ENCODE measurements at places on chromosomes 3 and 15.

- DNase-seq = no peak
These were observed 260.2 kb downstream of the KLF13 start for GRCh38 chr15:31586841-31587240.

GRCh38 chr3:156448300-156448699 is 106.6 kb downstream of the SSR3 start:
- peak; percentile 17 for DNase-seq

DNA sequence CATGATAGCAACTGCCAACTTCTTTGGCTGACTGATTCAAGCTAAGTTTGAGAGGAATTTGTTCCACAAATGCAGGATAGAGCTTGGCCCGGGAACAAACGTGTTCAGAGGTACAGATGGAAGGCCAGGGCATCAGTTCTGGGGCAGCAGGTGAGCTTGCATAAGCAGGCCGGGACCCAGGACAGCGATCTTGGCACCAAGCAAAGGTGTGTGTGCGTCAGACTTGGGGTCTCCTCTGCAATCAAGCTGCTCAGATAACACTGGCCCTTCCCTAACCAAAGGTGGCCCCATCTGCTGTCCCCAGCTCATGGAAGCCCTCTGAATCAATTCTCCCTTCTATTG is 155.6 kb downstream of the MEGF11 start:
- no peak for DNase-seq

DNA sequence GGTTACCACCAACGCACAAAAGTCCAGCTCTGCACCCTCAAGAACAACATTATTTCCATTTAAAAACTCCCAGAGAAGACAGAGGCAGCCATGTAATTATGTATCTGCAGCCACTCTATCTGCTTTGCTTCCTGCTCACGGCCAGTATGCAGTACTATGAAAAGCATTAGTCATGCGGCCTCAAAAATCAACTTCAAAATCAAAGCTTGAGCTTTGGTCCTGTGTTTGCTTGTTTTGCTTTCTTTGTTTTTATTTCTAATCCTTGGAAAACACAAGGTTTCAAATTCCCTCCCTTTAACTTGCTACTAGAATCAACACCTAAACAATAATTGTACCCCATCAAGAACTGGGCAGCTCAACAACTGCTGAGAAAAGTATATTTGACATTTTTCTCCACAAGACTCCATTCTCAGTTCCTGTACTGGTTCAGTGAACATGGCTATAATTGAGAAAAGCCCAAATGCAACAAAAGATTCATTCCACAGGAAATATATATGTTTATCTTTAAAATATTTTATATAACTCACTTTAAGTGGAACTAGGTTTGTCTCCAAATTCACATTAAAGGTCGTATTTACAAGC is 37.6 kb downstream of the GBE1 start:
- DNase-seq = no peak

DNA sequence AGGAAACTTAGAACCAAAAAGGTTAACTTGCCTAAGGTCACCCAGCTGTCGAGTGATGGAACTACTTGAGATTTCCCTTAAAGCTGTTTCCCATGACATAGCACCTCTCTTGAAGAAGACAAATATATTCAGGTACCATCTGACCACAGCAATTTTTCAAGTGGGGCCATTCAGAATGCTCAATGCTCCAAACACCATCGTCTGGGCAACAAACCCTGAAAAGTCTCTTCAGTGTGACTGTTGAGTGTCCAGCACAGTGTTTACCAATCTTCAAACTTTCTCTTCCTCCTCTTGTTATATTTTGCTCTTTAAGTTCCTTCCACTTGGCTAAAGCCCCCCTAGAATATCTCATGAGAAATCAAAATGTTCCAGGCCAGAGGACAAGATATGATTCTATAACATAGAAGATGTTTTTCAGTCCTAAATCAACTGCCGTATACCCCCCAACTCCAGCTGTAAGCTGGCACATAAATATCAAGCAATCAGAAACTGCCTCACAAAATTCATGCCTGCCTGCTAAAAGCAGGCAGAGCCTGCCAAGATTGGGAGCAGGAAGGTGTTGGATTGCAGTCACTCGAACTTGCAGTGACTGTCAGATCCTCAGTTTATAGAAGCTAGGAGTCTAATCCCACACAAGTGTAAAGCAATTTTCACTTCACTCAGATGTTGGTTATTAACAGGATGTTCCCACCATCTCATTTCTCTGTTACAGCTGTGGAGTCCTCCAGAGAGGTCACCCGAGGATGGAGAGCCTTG is 230.5 kb upstream of the MRPL3 start:
- no peak for DNase-seq

GRCh38 chr15:68464448-68465090 is 32.6 kb upstream of the ITGA11 start:
- no peak for DNase-seq

GRCh38 chr3:115415246-115415996 is 207.9 kb upstream of the GAP43 start:
- DNase-seq = no peak

DNA sequence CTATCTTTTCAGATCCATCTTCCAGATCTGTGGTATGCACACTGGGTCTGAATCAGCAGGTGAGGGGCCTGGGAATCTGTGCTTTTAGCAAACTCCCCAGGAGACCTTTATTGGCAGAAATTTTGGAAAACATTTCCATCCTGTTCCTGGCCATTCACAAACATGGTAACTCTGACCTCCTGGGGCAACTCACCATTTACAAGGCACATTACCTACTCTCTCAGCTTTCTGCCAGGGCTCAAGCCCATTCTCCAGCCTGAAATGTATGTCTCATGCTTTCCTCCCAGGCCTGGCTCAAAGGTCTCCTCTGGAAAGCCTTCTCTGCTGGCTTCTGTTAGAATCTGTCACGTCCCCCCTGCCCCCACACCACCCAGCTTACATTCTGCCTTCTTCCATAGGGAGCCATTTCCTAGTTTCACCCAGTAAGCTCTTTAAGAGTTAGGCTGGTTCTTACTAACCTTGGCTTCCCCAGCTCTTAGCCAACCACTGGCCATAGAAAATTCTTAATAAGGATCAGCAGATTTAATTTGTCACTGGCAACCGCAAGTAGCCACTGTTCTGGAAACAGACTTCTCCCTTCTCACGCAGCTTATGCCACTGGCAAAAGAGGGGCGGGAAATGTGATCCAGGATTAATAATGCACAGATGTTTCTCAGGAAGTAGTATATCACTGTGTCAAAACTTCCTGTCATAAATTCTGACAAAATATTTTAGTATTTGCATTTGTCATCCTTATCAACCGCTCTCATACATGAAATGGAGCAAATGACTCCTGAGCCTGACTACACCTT is 55.0 kb downstream of the RORA start:
- DNase-seq = no peak

GRCh38 chr15:60568301-60568742 is 89.4 kb upstream of the ICE2 start:
- DNase-seq = no peak

GRCh38 chr3:51538115-51538458 is 432 bp upstream of the RAD54L2 start:
- peak; percentile 10 for DNase-seq

DNA sequence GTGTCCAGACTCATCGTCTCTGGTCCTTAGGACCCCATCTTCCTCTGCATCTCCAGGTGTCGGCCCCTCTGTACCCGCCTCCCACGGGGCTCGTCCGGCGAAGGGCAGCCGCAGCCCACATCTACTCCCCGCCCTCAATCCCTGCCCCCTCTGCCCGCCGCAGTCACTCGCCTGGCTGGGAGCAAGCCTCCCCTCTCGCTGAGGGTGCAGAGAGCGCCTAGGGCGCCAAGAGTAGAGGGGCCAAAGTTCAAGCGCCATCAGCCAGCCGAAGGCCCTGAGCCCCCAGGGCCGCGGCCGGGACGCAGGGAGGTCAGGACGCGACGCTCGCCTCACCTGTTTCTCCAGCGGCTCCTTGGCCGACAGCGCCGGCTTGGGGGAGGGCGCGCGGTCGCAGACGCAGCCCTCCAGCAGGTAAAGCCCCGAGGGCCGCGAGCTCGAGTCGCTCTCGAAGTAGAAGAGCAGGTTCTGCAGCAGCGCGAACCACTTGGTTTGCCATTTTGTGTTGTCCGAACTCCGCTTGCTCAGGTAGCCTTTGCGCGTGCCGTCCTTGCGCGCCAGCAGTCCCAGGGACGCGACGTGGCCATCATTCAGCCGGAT is 592 bp downstream of the RASGRF1 start:
- DNase-seq = no peak

DNA sequence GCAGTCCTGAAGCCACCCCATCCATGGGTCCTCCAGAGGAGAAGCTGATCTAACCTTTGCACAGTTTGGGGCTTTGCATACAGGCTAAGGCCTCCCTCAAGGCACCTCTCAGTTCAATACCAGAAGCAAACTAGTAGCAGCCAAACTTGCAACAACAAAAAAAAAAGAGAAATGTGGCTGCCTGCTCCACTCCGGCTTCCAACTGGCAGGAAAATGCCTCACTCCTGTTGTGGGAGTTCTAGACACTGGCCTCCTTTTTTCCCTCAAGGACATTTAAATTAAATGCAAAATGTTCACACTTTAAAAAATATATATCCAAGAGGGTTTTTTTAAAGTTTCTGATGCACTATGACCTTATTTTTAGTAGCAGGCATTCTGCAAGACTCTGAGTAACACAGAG is 216.0 kb upstream of the TPM1 start:
- no peak for DNase-seq

DNA sequence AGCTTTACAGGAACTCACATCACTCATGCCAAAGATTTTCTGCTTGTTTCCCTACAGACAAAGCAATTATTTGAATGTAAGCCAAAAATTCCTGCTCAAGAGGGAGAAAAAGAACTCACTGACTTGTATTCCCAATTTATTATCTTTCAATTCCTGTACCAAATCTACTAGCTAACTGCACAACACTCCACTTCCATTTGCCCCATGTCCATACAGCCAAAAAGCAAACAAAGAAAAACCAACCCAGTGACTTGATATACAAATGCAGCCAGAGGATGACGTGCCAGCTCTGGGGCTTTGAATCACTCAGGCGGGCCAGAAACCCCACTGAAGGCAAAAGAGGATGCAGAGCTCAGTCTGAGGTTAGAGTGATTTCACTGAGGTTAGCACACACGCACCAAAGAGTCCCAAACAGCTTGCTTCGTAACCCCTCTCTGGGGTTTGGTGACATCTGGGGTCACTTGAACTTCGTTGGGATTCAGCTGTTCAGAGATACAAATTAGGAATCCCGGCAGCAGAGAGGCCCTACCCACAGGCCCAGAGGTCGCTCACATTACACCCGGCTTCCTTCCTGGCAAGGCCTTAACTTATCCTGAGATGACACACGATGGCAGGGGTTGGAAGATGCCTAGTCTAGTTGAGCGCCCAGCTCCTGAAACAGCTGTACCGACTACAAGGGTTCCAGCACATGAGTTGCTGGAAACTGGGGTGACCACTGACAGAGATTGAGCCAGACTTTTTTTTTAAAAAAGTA is 1.6 kb downstream of the RFTN1 start:
- peak; percentile 79 for DNase-seq

- DNase-seq = no peak
These were observed 465.4 kb upstream of the THBS1 start for GRCh38 chr15:39115379-39116057.

DNA sequence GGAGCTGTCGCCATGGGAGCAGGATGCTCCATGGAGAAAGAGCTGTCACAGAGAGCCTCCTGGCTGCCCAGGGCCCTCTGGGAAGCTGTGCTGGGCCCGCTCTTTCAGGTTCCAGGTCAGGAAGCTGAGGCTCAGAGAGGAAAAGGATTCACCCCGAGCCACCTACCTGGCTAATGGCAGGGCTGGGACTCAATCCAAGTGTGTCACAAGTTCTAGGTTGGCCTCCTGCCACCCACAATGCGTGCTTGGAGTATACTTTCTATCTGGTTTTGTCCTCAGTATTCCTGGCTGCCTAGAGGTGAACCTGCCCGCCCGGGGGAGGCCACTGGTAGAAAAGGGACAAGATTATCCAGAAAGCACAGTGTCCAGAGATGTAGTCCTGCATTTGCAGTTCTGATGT is 23.6 kb downstream of the FAH start:
- DNase-seq = no peak

GRCh38 chr15:100175406-100176114 is 166.2 kb downstream of the ADAMTS17 start:
- no peak for DNase-seq

- no peak for DNase-seq
These were observed 216.9 kb upstream of the CDIN1 start for GRCh38 chr15:36362509-36362915.

DNA sequence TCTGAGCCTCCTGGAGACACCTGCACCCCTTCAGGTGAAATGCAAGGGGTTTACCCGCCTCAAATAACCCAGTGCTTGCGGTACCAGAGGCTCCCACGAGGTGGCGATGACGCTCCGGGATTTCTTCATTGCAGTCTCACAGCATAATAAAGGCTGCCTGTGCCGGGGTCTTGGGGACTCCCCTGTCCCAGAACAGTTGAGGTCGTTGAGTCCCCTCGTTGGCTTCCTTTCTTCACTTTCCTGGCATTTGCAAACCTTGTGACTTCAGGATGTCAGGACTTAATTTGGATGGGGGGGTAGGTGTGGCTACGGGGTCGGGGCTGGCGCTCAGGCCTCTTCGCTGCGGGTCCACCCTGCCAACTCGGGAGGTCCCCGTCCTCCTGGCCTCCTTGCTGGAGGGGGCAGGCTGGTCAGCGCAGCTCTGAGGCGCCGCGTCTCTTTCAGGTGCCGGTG is 1.3 kb downstream of the GNAT1 start:
- peak; percentile 86 for DNase-seq

DNA sequence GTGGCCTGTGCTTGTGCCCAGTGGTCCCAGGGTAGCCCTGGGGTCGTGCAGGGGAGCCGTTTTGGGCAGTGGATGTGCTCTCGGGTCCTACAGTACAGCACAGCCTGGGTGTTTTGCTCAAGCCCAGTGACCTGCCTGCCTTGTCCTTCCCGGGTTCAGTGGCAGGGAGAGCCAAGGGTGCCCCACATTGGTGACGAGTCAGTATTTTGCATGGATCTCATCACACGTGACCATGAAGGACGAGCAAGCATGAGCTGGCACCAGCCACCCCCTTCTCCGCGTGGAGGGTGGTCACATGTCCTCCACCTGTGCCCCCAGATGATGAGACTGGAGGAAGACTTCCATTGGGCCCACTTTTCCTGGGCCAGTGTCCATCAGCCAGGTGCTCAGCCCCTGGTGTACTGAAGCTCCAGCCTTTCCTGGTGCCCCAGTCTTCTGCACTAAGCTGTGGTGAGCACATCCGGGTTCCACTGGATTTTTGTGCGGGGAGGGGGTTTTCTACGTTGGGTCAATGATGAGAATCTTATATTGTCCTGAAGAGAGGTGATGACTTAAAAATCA is 197.5 kb downstream of the UBE3A start:
- no peak for DNase-seq

GRCh38 chr15:97972366-97972765 is 11.9 kb downstream of the ARRDC4 start:
- DNase-seq = no peak

- no peak for DNase-seq
These were observed 496.3 kb downstream of the NLGN1 start for GRCh38 chr3:173893835-173894234.

- no peak for DNase-seq
These were observed 244.8 kb downstream of the ALCAM start for GRCh38 chr3:105611304-105612192.

DNA sequence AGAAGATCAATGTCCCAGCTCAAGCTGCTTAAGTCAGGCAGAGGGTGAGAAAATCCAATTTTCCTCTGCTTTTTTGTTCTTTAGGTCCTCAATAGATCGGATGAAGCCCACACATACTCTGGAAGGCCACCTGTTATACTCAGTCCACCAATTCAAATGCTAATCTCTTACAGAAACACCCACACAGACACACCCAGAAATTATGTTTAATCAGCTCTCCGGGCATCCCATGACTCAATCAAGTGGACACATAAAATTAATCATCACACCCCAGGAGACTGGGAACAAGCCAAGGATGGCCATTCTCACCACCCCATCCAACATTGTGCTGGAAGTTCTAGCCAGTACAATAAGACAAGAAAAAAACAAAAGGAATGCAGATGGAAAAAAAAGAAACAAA is 67.8 kb upstream of the SLC24A5 start:
- no peak for DNase-seq

All from stimulated activated naive CD8-positive, alpha-beta T cell treated with anti-CD3 and anti-CD28 coated beads, Interleukin-15, Interleukin-2, amounts not matched to agents 100 U/mL and 50 U/mL, for 24 hours (primary cell).